ENCODE measurements at places on chromosomes 1 and 21.

DNA sequence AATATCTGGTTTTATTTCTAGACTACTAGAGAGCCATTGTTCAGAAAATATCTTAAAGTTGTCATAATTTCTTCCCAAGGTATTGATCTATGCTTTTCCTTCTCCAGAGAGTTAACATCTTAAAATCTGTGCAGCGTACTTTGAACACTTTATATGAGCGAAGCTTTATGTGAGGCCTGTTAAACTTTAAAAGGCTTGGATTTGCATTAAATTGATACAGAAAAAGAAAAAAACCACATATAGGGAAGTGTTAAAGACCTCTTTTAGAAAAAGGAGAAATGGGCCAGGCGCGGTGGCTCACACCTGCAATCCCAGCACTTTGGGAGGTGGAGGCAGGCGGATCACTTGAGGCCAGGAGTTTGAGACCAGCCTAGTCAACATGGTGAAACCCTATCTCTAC, 59.2 kb upstream of the MORC3 start:
- DNase-seq: no peak
- peak overlapping the region; percentile 53 for H3K4me3 ChIP-seq
- no peaks in the 10 kb centered on the region for H3K27me3 ChIP-seq
- no peak overlapping the region for H3K27ac ChIP-seq
- peaks cover 5% of the 10 kb centered on the region for H3K4me1 ChIP-seq

DNA sequence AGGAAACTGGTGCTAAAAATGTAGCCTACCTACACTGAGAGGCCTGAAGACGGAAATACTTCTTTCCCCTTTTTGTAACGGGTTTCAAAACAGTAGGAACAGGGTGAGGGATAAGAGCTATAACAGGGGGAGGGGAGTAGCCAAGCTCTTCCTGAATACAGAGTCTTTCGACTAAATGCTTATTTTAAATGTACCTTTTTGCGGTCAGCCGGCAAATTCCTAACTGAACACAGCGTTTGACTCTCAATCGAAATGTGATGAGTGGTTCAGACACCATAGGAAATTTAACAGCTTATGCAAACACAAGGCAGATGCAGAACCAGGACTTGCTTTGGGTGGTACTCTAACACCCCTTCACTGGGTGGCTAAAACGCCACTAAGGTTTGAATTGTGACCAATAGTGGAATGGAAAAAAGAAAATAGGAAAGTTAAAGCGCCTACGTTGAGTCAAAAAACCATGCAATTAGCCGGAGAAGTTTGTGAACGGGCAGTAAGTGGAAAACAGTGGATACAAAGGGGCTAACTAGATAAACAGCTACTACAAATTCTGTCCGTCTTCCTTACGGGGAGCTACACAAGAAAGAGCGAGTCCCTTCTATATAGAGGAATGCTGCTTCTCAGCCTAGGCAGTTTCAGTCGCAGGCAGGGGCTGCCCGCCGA, 1.7 kb downstream of the EGLN1 start:
- H3K27me3 ChIP-seq: no peaks in the 10 kb centered on the region
- no peak overlapping the region for H3K27ac ChIP-seq
- no peaks in the 10 kb centered on the region for H3K36me3 ChIP-seq
- H3K4me3 ChIP-seq: peak overlapping the region; percentile 74
- H3K4me1 ChIP-seq: peaks cover 26% of the 10 kb centered on the region

- no peak overlapping the region for H3K27ac ChIP-seq
- DNase-seq: no peak
- H3K4me3 ChIP-seq: no peak overlapping the region
- no peaks in the 10 kb centered on the region for H3K36me3 ChIP-seq
Observed at GRCh38 chr21:41059871-41060270, 108.1 kb upstream of the BACE2 start.

GRCh38 chr1:9309991-9310390, 17.3 kb downstream of the SPSB1 start:
- no peak for DNase-seq
- H3K27ac ChIP-seq: no peak overlapping the region
- no peaks in the 10 kb centered on the region for H3K27me3 ChIP-seq
- H3K4me3 ChIP-seq: no peak overlapping the region
- no peaks in the 10 kb centered on the region for H3K36me3 ChIP-seq
- H3K4me1 ChIP-seq: peaks cover 2% of the 10 kb centered on the region

DNA sequence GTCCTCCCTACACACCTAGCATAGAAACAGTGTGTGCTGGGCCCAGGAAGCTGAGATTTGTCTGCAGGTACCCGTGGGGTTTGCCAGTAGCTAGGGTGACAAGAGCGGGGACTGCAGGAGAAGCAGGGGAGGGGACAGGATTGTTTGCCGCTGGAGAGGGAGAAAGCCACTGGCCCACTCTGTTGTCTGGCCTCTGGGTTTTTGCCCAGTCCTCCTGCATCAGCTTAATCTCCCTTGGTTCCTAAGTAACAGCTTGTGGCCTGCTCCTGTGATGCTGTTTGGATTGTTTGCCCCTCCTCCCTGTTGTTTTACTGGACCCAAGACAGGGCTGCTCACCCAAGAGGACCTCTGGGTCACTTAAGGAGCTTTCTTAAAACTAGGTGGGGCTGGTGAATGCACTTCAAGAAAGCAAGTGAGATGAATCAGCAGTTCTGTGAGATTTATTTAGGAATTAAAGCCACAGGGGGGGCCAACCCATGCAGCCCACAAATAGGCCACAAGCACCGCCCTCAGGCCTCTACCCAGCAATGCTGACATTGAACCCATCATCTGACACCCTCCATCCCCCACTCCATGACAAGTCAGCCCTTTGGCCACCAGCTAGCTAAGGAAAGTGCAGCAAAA, 142.8 kb downstream of the ZZZ3 start:
- H3K27ac ChIP-seq: no peak overlapping the region
- no peak for DNase-seq
- no peak overlapping the region for H3K4me3 ChIP-seq
- peaks cover 2% of the 10 kb centered on the region for H3K36me3 ChIP-seq

- DNase-seq: no peak
- H3K4me1 ChIP-seq: peaks cover 11% of the 10 kb centered on the region
- H3K36me3 ChIP-seq: no peaks in the 10 kb centered on the region
Observed at GRCh38 chr1:64532646-64533045, 62.7 kb downstream of the CACHD1 start.

DNA sequence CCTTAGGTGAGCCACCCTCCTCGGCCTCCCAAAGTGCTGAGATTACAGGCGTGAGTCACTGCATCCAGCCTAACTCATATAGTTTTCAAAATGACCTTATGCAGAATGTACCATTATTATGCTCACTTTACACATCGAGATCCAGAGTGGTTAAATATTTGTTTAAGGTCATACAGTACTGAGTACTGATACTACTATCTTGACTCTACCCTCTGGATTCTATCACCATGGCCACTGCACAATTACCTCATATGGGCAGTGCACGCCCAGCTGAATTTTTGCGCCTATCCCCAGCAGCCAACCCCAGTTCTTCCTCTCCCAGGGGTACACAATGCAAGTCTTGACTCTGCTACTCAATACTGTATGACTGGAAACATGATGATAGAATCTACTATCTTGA, 56.7 kb downstream of the EDARADD start:
- peaks cover 3% of the 10 kb centered on the region for H3K27me3 ChIP-seq
- no peak overlapping the region for H3K4me3 ChIP-seq
- no peaks in the 10 kb centered on the region for H3K36me3 ChIP-seq
- DNase-seq: no peak
- no peak overlapping the region for H3K27ac ChIP-seq
- H3K4me1 ChIP-seq: no peaks in the 10 kb centered on the region

DNA sequence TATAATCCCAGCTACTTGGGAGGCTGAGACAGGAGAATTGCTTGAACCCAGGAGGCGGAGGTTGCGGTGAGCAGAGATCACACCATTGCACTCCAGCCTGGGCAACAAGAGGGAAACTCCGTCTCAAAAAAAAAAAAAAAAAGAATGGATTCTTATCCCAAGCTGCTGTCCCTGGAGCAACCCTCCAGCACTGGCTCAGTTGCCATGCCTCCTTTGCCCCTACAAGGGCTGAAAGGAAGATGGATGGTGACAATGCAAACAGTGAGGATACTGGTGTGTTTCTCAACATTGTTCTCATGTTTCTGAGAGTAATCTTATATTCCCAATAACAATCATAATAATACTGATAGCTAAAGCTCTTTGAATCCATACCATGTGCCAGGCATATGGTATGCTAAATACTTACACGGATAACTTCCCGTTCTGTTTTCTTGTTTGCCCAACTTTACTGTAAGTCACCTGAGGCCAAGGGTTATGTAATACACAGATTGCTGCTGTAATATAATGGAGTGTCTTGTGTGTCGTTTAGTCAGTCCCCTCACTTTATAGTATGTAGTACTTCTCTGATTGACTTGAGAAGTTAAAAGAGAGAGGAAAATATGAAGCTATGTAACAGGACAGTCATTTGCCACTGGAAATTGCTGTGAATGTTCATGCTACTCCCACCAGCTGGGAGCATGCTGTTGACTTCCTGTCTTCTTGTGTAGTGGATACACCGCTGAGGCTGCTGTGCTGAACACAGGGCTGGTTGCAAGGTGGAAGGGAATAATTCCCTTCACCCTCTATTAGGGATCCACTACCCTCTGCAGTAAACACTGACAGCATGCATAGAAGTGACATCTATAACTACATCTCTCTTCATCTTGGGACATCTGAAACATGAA, 153.6 kb downstream of the CNIH3 start:
- H3K27ac ChIP-seq: no peak overlapping the region
- H3K36me3 ChIP-seq: no peaks in the 10 kb centered on the region
- no peak overlapping the region for H3K4me3 ChIP-seq
- peaks cover 14% of the 10 kb centered on the region for H3K27me3 ChIP-seq
- DNase-seq: no peak

DNA sequence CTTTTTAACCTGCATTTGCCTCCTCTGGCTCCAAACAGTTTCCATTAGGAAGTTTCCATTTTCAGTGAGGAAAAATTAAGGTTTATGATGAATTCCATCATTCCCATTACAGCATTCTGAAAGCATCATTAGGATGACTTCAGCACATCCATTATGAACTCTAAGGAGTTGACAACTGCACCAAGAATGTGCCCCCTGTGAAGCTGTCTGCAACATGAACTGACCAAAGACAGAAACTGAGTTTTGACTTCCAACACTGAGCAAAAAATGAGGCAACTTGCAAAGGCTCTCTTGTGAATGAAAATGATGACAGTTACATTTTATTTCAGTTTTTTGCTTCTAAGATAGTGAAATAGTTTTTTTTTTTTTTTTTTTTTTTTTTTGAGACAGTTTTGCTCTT, 18.3 kb upstream of the KCNE1 start:
- no peaks in the 10 kb centered on the region for H3K27me3 ChIP-seq
- H3K27ac ChIP-seq: no peak overlapping the region
- H3K4me1 ChIP-seq: peaks cover 11% of the 10 kb centered on the region
- DNase-seq: no peak
- H3K36me3 ChIP-seq: no peaks in the 10 kb centered on the region

- no peak overlapping the region for H3K27ac ChIP-seq
- no peak for DNase-seq
- no peaks in the 10 kb centered on the region for H3K36me3 ChIP-seq
- H3K27me3 ChIP-seq: peaks cover 12% of the 10 kb centered on the region
- no peak overlapping the region for H3K4me3 ChIP-seq
- no peaks in the 10 kb centered on the region for H3K4me1 ChIP-seq
Observed at GRCh38 chr1:201324306-201324705, 41.0 kb downstream of the PKP1 start.

All from T-cell (primary cell).